ENCODE measurements at places on chromosomes 11 and 22. TPM values are rescaled to one million over a fixed set of nuclear protein-coding genes. Genes with fewer than 3 reads are reported as not detected.

GRCh38 chr11:78595436-78596130, 20.9 kb upstream of the NARS2 start:
- peak; percentile 75 for DNase-seq

- DNase-seq: no peak
Measured at GRCh38 chr22:41499624-41500280, 30.8 kb downstream of the ACO2 start.

Gene OR51B5
- 0.20 TPM for polyA plus RNA-seq

GRCh38 chr11:44645827-44646226, 80.4 kb downstream of the CD82 start:
- no peak for DNase-seq

- DNase-seq: no peak
Measured at GRCh38 chr11:68776442-68777235, 25.3 kb upstream of the TESMIN start.

DNA sequence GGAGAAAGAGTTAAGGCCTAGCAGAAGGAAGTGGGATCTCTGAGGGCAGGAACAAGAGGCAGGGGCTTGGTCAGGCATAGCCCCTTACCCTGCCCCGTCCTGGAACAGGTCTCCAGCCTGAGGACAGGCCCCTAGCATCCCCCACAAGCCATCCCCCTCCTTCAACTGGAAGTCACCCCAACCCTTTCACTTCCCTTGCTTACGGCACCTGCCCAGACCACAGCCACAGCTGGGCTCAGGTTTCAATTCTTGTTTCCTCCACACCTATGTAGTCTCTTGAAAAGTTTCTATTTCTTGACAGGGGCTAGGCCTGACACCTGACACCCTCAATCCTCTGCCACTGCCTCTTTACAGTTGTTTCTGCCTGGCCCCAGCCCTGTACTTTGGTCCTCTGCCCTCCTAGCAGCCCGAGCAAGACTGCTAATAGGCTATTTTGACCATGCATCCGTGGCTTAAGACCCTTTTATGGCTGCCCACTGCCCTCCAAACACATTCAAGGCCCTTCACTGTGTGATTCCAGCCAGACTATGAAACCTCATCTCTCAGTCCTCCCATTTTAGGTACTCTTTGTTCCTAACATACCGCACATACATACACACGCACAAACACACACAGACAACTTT, 10.9 kb upstream of the FCHSD2 start:
- peak; percentile 27 for DNase-seq
